ENCODE measurements at places on chromosomes 12 and 14.

DNA sequence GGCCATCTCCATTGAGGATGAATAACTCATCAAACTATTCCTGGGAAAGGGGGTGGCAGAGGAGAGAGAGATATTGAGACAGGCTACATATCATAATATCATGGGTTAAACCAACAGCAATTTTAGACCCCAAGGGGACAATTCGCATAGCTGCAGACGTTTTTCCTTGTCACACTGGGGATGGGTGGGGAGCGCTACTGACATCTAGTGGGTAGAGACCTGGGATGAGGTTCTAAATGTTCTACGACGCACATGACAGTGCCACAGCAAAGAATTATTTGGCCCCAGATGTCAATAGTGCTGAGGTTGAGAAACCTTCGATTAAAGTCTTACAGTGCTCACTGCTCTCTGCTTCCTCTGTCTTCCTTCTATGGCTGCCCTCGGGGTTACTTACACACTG, 425.6 kb downstream of the NRXN3 start:
- H3K27ac ChIP-seq = no peak overlapping the region
- H3K4me1 ChIP-seq = no peaks in the 10 kb centered on the region
- no peak overlapping the region for H3K4me3 ChIP-seq
- no peaks in the 10 kb centered on the region for H3K27me3 ChIP-seq
- DNase-seq = no peak

DNA sequence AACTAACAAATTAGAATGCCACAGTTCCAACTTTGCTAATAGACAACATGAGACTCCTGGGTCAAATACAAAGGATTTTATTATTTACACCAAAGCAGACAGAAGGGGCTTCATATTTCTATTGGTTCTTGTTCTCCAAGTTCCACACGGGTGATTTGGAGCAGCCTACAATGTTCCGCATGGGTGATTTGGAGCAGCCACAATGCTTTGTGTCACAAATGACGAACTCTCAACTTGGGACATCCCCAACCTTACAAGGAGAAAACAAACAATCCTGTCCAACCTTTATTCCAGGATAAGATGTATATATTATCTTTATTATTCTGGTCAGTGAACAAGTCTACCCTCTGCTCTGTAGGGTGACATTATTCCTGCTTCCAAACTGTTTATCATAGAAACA, 694.3 kb upstream of the MGAT4C start:
- no peak for DNase-seq
- no peaks in the 10 kb centered on the region for H3K36me3 ChIP-seq
- H3K27ac ChIP-seq = no peak overlapping the region
- no peak overlapping the region for H3K4me3 ChIP-seq
- no peaks in the 10 kb centered on the region for H3K4me1 ChIP-seq

- H3K4me3 ChIP-seq = no peak overlapping the region
- H3K27ac ChIP-seq = no peak overlapping the region
- no peak for DNase-seq
Observed at GRCh38 chr12:87266305-87266704, 762.9 kb downstream of the C12orf50 start.

DNA sequence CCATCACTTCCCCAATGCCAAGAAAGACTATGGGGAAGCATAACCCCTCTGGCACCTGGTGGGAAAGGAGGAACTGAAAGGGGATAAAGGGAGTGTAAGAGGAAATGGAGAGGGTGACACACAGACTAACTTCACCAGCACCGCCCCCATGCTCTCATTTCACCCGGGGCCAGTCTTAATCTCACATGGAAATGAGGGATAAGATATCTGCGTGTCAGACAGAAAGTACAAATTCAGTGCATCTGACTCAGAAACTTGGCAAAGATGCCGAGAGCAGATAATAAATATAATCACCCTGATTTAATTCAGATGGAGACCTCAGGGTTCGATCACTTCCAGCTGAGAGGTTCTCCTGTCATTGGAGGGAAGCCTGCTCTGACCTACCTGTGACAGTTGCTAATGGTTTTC, 191.6 kb downstream of the DUSP6 start:
- no peaks in the 10 kb centered on the region for H3K4me1 ChIP-seq
- H3K36me3 ChIP-seq = no peaks in the 10 kb centered on the region
- DNase-seq = no peak

GRCh38 chr12:14394317-14395073, 29.0 kb downstream of the ATF7IP start:
- no peaks in the 10 kb centered on the region for H3K27me3 ChIP-seq
- no peak for DNase-seq
- no peaks in the 10 kb centered on the region for H3K36me3 ChIP-seq
- H3K27ac ChIP-seq = peak overlapping the region; percentile 37
- H3K4me3 ChIP-seq = no peak overlapping the region

GRCh38 chr14:93100570-93100969, 15.2 kb downstream of the ITPK1 start:
- H3K36me3 ChIP-seq = no peaks in the 10 kb centered on the region
- no peak overlapping the region for H3K4me3 ChIP-seq
- H3K27me3 ChIP-seq = no peaks in the 10 kb centered on the region
- H3K27ac ChIP-seq = no peak overlapping the region
- H3K4me1 ChIP-seq = peaks cover 3% of the 10 kb centered on the region
- DNase-seq = no peak

DNA sequence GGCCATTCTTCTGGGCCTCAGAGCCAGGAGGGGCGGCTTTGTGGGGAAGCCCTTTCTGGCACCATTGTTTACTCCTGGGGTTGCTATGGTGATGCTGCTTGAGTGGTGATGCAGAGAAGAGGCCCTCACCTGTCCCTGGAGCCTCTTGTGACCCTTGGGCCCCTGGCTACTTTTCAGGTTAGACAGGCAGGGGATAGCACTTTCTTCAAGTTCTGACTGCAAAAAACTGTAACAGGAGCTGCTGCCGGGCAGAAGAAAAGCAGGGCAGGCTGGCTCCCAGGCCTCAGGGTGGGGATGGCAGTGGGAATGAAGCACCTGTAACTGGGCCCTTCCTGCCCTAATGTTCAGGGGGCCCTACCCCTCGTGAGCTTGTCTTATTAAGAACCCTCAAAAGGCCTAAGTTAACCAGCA, at the start of gene TEX52:
TSS of gene TEX52 (minus strand) at position 19 of the 411 bp plus-strand sequence. CDS start at position 6, 13 bp downstream.
- no peaks in the 10 kb centered on the region for H3K27me3 ChIP-seq
- H3K4me1 ChIP-seq = peaks cover 4% of the 10 kb centered on the region
- H3K27ac ChIP-seq = no peak within 1 kb of the TSS
- no peak for DNase-seq

DNA sequence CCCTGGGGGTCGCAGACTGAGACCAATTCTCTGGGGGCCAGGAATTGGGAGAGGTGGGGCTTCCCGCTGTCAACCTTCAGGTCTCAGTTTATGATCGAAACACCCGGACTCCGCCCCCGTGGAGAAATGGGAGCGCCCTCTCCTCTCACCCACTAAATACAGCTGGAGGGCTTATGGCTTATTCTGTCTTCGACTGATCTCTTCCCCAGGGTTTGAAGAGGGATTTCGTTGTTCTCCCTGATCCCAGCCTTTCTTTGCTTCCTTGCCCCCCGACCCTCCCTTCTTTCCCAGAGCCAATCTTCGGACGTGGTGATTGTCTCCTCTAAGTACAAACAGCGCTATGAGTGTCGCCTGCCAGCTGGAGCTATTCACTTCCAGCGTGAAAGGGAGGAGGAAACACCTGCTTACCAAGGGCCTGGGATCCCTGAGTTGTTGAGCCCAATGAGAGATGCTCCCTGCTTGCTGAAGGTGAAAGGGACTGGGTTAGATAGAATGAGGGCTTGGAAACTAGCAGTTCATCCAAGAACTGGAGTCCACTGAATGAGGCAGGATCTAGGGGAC, 607 bp downstream of the OS9 start:
- no peak overlapping the region for H3K27ac ChIP-seq
- no peaks in the 10 kb centered on the region for H3K36me3 ChIP-seq
- peak overlapping the region; percentile 85 for H3K4me3 ChIP-seq
- H3K4me1 ChIP-seq = peaks cover 4% of the 10 kb centered on the region
- DNase-seq = no peak

- H3K27ac ChIP-seq = no peak overlapping the region
- H3K36me3 ChIP-seq = no peaks in the 10 kb centered on the region
- no peaks in the 10 kb centered on the region for H3K4me1 ChIP-seq
- DNase-seq = no peak
- no peak overlapping the region for H3K4me3 ChIP-seq
Observed at GRCh38 chr14:98665007-98665406, 607.0 kb downstream of the BCL11B start.

DNA sequence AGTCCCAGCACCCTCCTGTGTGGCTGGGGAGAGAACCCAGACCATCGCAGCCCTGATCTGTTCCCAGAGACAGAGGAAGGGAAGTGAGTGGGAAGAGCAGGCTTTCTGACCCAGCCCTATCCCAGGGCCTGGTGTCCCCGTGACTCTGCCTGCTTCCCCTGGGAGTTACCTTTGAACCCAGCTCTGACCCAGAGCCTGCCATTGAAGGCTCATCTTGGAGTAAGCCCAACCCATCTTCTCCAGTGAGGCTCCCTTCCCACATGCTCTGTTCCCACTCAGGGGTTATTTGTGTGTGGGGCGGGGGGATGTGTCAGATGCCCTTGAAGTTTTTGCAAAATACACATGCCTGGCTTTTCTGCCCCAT, 6.0 kb downstream of the TMEM63C start:
- H3K27ac ChIP-seq = no peak overlapping the region
- peaks cover 5% of the 10 kb centered on the region for H3K4me1 ChIP-seq
- no peak for DNase-seq
- no peak overlapping the region for H3K4me3 ChIP-seq
- no peaks in the 10 kb centered on the region for H3K36me3 ChIP-seq

DNA sequence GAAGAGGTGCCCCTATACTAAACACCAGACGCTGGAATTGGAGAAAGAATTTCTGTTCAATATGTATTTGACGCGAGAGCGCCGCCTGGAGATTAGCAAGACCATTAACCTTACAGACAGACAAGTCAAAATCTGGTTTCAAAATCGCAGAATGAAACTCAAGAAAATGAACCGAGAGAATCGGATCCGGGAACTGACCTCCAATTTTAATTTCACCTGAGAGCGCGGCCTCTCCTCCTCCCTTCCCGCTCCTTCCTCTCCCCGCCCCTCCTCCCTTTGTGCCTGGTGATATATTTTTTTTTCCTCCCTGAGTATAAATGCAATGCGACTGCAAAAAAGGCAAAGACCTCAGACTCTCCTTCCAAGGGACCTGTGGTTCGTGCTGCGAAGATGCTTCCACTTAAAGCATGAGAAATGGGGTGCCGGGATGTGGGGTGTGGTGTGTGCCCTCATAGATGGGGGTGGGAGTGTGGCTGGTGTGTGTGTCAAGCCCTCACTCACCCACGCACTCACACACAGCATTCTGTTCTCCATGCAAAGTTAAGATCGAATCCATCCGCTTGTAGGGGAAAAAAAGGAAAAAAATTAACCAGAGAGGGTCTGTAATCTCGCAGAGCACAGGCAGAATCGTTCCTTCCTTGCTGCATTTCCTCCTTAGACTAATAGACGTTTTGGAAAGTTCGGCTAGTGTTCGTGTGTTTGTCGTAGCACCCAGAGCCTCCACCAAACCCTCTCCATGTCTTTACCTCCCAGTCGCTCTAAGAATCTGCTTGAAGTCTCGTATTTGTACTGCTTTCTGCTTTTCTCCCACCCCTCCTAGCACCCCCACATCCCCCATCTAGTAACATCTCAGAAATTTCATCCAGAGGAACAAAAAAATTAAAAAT, 4.5 kb downstream of the HOXC10 start:
- peaks cover 2% of the 10 kb centered on the region for H3K27me3 ChIP-seq
- H3K4me1 ChIP-seq = peaks cover 8% of the 10 kb centered on the region
- DNase-seq = no peak
- no peak overlapping the region for H3K27ac ChIP-seq
- no peak overlapping the region for H3K4me3 ChIP-seq

DNA sequence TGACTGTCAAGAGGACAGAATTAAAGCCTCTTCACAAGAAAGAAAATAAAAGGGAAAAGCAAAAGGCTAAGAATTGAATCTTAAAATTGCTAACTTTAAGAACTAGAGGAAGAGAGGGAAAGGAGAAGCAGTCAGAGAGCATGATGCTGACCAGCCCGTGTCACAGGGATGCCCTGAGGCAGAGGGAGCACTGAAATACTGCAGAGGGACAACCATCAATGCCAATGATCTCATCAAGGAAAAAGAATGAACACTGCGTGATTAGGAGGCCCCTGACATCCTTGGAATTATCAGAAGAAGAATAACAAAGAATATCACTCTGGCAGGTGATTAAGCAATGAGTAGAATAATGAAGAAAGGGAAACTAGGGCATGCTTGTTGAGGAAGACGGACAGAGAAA, 252.2 kb upstream of the GRIP1 start:
- no peak for DNase-seq
- H3K27ac ChIP-seq = no peak overlapping the region
- no peak overlapping the region for H3K4me3 ChIP-seq
- H3K27me3 ChIP-seq = no peaks in the 10 kb centered on the region
- no peaks in the 10 kb centered on the region for H3K36me3 ChIP-seq
- H3K4me1 ChIP-seq = no peaks in the 10 kb centered on the region

GRCh38 chr14:25848601-25849000, 749.2 kb downstream of the NOVA1 start:
- no peak overlapping the region for H3K27ac ChIP-seq
- H3K4me3 ChIP-seq = no peak overlapping the region

GRCh38 chr14:65210118-65210821, 108.0 kb upstream of the MAX start:
- no peaks in the 10 kb centered on the region for H3K36me3 ChIP-seq
- no peak for DNase-seq
- no peaks in the 10 kb centered on the region for H3K4me1 ChIP-seq
- H3K4me3 ChIP-seq = no peak overlapping the region

- H3K27me3 ChIP-seq = no peaks in the 10 kb centered on the region
- H3K4me1 ChIP-seq = no peaks in the 10 kb centered on the region
- no peak overlapping the region for H3K27ac ChIP-seq
- DNase-seq = no peak
- no peaks in the 10 kb centered on the region for H3K36me3 ChIP-seq
- no peak overlapping the region for H3K4me3 ChIP-seq
Observed at GRCh38 chr12:4216187-4216927, 57.2 kb upstream of the CCND2 start.

- no peak overlapping the region for H3K27ac ChIP-seq
- no peak for DNase-seq
- H3K4me3 ChIP-seq = no peak overlapping the region
- H3K36me3 ChIP-seq = no peaks in the 10 kb centered on the region
- no peaks in the 10 kb centered on the region for H3K4me1 ChIP-seq
- no peaks in the 10 kb centered on the region for H3K27me3 ChIP-seq
Observed at GRCh38 chr14:87461704-87462103, 531.3 kb downstream of the GALC start.

DNA sequence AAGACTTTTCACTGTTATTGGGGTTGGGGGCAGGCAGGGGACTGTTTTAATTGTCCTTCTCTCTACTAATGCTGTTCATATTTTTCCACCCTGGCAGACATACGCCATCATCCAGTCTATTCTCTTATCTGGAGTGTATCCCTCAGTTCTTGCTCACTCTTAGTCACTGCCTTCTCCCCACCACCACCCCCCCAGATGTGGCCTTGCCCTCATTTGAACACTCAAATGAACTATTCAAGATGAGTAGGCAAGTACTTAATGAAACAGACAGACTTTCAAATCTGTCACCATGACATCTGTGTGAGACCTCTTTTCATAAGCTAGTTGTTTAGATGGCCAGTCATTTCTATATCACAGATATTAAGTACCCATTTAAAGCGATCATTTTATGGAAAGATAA, 10.1 kb downstream of the NUDT4 start:
- no peak for DNase-seq
- no peak overlapping the region for H3K27ac ChIP-seq
- H3K4me1 ChIP-seq = peaks cover 26% of the 10 kb centered on the region
- H3K27me3 ChIP-seq = no peaks in the 10 kb centered on the region
- H3K36me3 ChIP-seq = no peaks in the 10 kb centered on the region
